AG08396 (cell line): ENCODE measurements at places on chromosomes 2 and 18.

DNA sequence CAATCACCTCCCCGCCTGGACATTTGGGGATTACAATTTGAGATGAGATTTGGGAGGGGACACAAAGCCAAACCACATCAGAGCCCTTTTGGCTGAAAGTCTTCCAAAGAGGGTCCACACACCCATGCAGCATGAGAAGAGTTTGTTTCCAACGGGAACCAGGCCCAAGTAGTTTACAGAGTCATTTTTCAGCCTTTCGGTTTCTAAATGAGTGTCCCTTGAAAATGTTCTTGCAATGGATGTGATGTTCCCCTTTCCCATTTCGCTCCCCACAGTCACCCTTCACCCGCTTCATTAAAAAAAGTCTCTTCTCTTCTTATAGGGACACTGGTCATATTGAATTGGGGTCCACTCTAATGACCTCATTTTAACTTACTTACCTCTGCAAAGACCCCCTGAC, 157.4 kb downstream of the ARL4C start:
- no peak for DNase-seq

GRCh38 chr2:197216361-197216979, 94.1 kb downstream of the ANKRD44 start:
- DNase-seq, result no peak

- DNase-seq, result no peak
Measured at GRCh38 chr18:23143815-23144261, 8.6 kb downstream of the CABLES1 start.

DNA sequence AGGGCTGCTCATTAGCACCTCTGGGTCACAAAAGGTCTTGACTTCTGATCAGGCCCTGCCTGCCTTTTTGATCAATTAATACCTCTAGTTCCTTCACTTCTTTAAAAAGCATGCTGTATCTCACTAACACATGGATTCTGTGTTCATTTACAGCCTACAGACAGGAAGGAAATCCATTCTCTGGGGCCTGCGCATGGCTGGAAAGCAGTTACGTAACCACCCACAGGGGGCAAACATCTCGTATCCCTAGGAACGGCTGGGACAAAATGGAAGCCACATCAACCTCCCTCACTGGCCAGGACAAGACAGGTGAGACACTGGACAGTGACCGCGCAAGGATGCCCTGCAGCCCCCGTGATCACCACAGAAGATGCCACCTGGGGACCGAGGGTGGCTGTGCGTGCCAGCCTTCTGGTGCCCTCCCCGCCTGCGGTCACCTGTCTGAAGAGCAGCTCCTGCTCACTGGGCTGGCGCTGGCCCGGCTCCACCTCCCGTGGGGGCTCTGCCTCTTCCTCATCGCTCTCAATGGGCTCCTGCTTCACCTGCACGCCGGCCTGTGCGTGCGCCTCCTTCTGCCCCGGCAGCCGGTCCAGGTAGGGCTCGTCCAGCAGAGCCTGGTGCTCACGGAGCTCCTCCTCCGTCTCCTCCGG, 266.9 kb downstream of the TWIST2 start:
- DNase-seq, result no peak

GRCh38 chr18:50935493-50936191, 32.2 kb upstream of the ELAC1 start:
- DNase-seq, result no peak

DNA sequence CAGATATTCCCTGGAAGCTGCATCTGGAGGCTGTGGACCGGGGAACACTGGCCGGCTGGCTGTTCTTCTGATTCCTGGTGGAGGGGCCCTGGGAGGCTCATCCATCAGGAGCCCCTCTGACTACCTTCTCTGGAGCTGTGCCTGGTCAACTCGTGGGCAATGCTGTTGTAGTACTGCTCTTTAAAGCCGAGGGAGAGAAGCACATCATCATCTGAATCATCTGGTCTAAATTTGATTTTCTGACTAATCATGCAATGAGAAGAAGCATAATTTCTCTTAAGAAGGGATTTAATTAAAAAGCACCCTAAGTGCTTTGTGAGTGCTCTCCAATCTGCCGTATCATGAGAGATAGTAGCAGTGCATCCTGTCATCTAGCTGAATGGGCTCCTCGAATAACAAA, 229.5 kb downstream of the FHOD3 start:
- no peak for DNase-seq

DNA sequence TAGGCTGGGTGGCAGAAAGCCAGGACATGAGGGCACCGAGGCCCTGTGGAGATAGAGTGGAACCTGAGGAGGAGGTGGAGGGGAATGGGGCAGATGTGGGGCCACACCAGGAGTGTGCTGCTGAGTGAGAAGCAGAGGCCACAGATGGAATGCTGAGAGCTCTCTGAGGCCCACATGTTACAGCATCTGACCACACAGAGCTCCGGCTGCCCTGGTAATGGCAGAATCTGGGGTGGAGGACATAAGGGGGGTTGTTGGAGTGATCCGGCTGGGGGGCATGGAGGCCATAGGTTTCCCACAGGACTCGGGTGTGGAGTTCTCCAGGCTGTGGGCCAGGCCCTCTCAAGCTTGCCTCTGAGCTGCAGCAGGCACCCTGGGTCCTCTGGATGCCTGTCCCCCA, 3.8 kb downstream of the MZT2B start:
- no peak for DNase-seq

- no peak for DNase-seq
Measured at GRCh38 chr18:11177382-11177781, 28.0 kb upstream of the PIEZO2 start.

- DNase-seq, result no peak
Measured at GRCh38 chr2:177625744-177626650, 233.4 kb downstream of the AGPS start.

- no peak for DNase-seq
Measured at GRCh38 chr2:8225266-8225665, 456.6 kb upstream of the ID2 start.

GRCh38 chr2:135320465-135321355, 210.3 kb downstream of the ZRANB3 start:
- no peak for DNase-seq

- no peak for DNase-seq
Measured at GRCh38 chr18:66949419-66949818, 345.5 kb upstream of the CDH19 start.

GRCh38 chr2:44061876-44062275, 66.1 kb upstream of the LRPPRC start:
- no peak for DNase-seq

DNA sequence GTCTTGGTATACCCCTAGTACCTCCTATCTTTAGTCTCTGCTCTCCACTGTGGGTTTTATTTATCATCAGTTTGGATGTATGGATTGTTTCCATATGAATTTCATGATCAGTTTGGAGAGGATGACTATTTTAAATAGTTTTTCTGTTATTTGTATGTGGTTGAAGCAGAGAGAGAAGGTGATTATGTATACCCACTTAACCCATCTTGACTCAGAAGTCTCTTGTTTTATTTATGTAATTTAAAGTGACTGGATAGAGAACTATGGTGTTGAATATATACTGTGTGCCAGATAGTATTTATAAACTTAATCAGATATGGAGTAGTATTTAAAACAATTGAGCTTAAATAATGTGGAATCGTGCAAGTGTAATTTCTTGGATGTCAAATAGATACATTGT, 39.9 kb downstream of the SMAD4 start:
- no peak for DNase-seq

- DNase-seq, result no peak
Measured at GRCh38 chr2:71787108-71787415, 333.7 kb downstream of the DYSF start.

GRCh38 chr18:12492907-12493306, 85.2 kb downstream of the PRELID3A start:
- DNase-seq, result no peak
